ENCODE measurements at places on chromosomes 2 and 18.

- peak; percentile 91 for DNase-seq
These were observed 35.2 kb upstream of the SCN9A start for GRCh38 chr2:166410828-166411472.

DNA sequence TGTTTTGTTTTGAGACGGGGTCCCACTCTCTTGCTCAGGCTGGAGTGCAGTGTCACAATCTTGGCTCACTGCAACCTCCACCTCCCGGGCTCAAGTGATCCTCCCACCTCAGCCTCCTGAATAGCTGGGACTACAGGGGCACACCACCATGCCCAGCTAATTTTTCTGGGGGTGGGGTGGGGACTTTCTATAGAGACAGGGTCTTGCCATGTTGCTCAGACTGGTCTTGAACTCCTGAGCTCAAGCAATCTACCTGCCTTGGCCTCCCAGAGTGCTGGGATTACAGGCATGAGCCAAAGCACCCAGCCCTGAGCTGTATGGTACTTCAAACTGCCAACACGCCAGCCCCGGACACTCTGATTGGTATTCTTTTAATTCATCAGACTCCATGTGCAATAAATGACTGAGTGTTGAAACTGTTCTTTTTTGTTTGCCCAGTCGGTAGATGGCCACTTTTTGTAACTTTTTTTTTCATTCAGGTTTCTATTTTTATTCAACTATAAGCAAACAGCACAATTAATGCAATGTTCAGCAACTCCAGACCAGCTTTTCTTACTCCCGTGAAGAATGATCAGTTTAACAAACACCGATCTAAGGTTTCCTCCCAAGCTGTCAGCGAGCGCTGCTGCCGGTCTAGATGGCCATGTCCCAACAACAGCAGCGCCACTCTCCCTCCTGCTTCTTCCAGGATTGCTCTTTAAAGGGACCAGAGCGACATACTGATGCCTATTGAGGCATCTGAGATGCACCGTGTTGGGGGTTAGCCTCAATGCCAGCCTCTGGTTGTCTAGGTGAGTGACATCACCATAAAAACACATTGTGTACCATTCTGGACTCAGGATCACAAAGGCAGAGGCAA lies 12.5 kb upstream of the TGOLN2 start:
- no peak for DNase-seq

- peak; percentile 81 for DNase-seq
These were observed 19.8 kb downstream of the SPIRE1 start for GRCh38 chr18:12637901-12638643.

DNA sequence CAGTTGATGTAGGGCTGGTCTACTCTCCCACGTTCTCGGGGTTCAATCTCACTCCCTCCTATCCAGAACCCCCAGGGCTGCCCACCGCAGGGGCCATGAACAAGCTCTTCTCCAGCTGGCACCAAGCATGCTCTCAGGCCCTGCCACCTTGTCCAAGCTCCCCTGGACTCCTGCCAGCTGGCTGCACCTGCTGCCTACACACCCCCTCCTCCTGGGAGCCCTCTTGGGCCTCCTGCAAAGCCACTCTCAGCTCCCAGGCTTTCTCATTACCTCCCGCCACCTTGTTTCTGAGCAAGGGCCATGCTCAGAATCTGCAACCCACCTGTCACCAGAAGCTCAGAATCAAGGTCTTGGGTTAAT lies 56.0 kb downstream of the HDAC4 start:
- no peak for DNase-seq

DNA sequence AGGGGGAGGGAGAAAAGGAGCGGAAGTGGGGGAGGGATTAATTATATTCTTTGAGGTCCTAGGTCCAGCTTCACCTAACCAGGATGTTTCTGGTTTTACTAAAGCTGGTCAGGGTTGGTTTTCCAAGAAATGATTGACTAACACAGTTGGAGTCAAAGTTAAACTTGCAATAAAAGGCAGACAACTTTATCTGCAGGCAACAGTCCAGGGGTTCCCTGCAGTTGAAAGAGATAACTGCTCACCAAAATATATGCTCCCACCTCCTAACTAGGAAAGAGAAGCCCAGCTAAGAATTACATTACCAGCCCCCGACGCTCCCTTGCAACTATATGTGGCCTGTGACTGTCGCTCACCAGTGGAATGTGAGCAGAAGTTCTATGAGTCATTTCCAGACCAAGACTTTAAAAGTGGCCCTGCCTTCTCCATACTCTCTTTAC lies 140.0 kb upstream of the PKDCC start:
- peak; percentile 79 for DNase-seq

DNA sequence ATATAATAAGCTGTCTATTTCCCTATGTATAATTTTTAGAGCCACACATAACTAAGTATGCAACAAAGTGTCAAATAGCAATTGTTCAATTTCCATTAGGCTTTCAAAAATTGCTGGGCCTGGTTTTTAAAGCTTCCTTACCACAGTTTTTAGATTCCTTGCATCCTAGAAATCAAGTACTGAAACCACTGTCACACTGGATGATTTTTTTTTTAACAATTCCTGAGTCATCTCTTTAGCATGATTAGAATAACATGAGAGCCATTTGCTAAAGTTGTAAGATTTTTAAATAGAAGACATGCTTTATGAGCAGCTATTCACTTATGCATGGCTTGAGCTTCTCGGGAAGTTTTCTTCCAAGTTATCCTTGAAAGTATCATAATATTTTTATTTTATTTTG lies 319.5 kb upstream of the NXPH2 start:
- DNase-seq: peak; percentile 84
